Activated T-helper 1 cell treated with anti-CD3 and anti-CD28 coated beads, Interleukin-12 subunit alpha, Interleukin-12 subunit beta, Interleukin-2, Interleukin-4 antibody, amounts not matched to agents 30 ng/mL and 10 ng/mL and 1 ng/mL, durations not matched to agents 14 hours and 24 hours and 36 hours (primary cell): ENCODE measurements at places on chromosomes 13 and 19.

- DNase-seq, result no peak
Measured at GRCh38 chr13:87754097-87754496, 82.9 kb downstream of the SLITRK5 start.

- DNase-seq, result no peak
Measured at GRCh38 chr13:82412749-82413148, 1469.5 kb downstream of the SLITRK1 start.

GRCh38 chr19:4268816-4269430 is 10.1 kb upstream of the SHD start:
- no peak for DNase-seq

DNA sequence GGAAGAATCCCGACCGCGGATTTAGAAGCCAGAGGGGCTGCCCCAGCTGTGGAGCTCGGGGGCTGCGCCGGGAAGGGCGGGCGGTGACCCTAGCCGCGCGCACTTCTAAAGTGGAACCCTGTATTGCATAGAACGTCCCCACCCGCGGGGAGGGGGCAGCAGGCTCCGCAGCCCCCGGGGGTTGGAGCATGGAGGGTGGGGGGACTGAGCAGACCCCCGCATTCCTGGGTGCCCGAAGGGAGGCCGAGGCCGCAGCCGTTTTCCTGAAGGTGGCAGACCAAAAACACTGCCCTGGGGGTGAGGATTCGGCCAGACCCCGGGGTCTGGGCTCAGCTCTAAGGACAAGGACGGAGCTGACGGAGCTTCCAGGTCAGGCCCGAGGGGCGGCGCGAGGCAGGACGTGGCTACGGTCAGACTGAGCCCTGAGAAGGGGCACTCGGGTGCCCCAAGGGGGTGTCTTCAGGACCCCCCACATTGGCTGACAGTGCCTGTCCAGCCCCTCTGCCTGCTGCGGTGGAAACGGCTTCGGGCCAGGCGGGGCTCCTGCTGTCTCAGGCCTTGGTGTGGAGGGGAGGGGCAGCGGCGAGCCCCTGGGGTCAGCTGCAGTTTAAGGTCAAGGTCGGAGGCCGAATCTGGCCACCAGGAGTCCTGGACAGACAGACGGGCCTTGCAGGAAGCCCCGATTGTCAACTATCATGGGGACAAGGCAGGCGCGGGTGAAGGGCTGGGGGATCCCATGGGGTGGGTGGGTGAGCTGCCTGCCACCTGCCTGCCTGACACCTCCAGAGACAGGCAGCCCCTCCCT is 12.6 kb downstream of the MKNK2 start:
- no peak for DNase-seq

GRCh38 chr13:33665626-33666175 is 152.2 kb upstream of the RFC3 start:
- DNase-seq, result no peak

DNA sequence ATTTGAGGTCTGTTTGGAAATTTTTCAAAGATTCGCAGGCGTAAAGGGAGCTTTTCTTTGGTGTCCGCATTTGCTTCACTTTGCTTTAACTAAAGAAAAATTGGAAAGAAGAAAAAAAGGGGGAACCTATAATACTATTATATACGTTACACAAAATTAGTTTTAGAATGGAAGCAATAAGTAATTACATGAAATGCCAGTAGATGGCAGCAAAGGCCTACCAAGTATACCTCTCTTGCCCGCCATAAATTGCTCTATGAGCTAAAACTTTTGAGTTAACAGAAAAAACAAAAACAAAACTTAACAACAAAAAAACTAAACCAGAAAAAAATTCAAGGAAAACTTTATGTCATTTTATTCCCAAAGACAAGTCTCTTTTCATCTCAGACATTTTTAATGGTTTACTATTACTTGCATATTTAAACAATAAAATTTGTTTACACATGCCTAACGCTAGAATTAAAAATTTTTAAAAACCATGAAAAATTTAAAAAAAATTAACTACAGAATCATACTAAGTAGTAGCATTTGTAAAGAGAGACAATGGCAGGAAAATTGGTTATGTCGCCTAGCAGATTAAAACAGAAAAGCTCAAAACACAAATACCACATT is 271.4 kb downstream of the NALCN start:
- no peak for DNase-seq

- no peak for DNase-seq
Measured at GRCh38 chr19:12705654-12706331, 9.4 kb upstream of the FBXW9 start.

GRCh38 chr13:98461486-98462240 is 115.2 kb downstream of the STK24 start:
- DNase-seq, result no peak

GRCh38 chr19:40055049-40055448 is 982 bp downstream of the ZNF780B start:
- no peak for DNase-seq

DNA sequence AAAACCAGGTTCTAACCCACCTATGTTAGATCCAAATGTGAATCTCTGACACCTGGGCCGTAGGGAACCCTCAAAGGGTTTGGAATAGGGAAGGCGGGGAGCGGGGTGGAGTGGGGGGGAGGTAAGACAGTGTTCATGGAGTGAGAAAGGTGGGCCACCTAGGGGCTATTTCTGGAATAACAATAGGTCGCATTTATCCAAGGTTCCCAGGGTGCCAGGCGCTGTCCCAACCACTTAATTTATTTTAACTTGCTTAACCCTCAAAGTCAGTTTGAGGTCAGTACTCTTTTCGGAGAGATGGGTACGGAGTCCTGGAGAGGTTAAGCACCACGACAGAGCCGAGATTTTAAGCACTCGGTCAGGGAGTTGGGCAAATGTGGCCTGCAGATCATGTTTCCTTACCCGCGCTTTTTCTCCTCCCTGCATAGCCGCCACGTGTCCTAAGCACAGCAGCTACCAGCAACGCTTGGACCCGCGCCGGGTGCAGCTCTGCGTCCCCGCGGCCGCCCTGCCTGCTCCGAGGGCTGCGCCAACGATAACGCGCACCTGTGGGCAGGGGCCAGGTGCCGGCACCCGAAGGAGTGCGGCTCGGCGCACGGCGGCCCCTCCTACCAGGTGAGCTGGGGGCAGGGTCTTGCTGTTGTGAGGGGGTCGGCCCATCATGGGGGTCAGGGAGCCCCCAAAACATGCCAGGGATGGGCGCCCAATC is 25.0 kb upstream of the FXYD3 start:
- DNase-seq, result no peak

DNA sequence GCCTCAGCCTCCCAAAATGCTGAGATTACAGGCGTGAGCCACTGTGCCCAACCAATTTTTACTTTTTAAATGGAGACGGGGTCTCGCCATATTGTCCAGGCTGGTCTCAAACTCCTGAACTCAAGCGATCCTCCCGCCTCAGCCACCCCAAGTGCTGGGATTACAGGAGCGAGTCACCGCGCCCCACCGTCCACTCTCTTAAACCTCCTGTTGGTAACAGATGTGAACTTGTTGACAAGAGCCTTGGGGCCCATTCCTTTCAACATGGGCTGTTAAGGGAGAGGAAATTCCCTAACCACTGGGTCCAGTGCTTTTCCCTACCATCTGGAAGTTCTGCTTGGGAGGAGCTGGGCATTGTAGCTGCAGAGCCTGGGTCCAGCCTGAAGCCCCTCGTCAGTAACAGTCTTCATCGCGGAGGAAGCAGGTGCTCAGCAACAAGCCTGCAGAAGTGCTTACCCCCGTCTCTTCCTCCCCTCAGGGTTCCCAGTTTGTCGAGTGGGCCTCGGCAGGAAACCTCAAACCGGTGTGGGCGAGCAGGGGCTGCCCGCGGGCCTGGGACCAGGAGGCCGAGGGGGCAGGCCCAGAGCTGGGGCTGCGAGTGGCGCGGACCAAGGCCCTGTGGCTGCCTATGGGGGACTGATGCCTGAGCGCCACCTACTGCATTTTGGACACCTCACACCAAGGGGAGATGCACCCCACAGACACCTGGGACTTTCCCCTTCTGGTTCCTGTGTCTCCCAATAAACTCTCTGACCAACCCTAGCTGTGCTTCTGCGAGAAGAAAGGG is 4.0 kb upstream of the FLT3LG start:
- peak; percentile 84 for DNase-seq

DNA sequence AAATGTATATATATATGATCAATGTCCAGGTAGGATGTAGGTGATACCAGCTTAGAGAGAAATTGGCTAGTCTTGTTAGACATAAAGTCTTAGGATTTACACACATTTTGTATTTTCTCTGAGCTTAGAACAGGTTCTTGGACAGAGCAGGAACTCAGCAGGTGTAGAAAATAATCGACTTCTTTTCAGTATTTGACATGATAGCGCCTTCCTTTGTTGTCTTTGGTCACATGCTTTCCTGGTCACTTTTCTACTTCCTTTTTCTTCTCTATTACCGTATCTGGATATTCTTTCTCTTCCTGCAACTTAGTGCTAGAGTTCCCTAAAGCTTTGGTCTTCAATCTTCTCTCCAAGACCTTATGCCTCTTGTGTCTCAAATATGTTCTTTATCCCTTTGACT is 107.4 kb downstream of the LRCH1 start:
- DNase-seq, result no peak

DNA sequence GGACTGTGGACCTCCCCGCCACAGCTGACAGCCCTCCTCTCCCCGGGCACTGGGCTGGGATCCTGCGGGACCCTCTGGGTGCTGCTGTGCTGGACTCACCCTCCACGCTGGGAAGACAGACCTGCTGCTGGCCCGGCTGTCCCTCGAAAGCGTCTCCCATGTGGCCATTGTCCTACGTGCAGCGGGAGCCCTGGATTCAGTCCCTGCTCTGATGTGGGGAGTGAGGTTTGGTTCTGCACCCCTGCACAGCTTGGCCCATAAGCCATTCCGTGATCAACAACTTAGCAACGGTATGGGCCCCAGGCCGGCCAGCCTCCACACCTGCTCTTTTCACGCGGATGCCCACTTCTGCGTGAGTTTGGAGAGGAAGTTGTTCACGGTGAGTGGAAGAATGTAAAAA is 195.2 kb downstream of the TEX29 start:
- DNase-seq, result no peak

GRCh38 chr13:97851269-97851668 is 102.2 kb upstream of the IPO5 start:
- DNase-seq, result no peak

GRCh38 chr13:48515732-48516131 is 17.1 kb downstream of the RCBTB2 start:
- no peak for DNase-seq

GRCh38 chr13:39385154-39385553 is 217.8 kb downstream of the LHFPL6 start:
- no peak for DNase-seq

GRCh38 chr19:54373781-54374631 is 9.3 kb upstream of the LAIR1 start:
- DNase-seq, result no peak

- DNase-seq, result no peak
Measured at GRCh38 chr13:57631596-57632275, at the start of gene PCDH17. TSS of gene PCDH17 (plus strand) at chr13:57631744. CDS start at chr13:57632547, 803 bp downstream.
